ENCODE measurements at places on chromosomes 4 and X.
A peak's percentile ranks its signal among the peaks of the same experiment; 100 is the strongest.

GRCh38 chr4:124526769-124527168 is 185.8 kb downstream of the ANKRD50 start:
- no peak for DNase-seq

- DNase-seq: no peak
Measured at GRCh38 chr4:122747068-122747467, 14.6 kb downstream of the BBS12 start.

DNA sequence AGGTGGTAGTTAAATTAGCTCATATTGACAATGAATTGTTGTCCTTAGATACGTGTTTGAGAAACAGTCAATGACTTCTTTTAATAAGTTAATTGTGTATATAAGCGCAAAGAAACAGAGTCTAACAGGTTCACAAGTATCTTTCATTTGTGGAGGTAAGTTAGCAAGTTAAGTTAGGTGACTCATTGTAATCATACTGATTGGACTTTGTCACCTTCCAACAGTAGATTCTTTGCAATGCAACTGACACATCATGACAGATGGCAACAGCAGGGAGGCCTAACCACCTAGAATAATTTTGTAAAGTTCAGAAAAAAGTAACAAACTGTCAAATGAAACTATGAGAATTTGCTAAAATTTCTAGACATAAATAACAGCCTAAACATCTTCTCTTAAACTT is 207.6 kb upstream of the PITX2 start:
- DNase-seq: no peak

- DNase-seq: no peak
Measured at GRCh38 chrX:139083191-139083590, 371.7 kb upstream of the FGF13 start.

DNA sequence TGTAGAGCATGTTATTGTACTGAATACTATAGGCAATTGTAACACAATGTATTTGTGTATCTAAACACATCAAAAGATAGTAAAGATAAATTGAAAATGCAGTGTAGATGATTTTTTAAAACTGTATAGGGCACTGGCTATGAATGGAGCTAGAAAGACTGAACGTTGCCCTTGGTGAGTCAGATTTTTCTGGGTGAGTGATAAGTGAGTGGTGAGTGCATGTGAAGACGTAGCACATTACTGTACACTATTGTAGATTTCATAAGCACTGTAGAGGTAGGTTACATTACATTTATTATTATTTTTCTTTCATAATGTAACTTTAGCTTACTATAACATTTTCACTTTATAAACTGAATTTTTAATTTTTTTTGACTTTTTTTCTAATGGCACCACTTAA is 1491.6 kb downstream of the TECRL start:
- no peak for DNase-seq

DNA sequence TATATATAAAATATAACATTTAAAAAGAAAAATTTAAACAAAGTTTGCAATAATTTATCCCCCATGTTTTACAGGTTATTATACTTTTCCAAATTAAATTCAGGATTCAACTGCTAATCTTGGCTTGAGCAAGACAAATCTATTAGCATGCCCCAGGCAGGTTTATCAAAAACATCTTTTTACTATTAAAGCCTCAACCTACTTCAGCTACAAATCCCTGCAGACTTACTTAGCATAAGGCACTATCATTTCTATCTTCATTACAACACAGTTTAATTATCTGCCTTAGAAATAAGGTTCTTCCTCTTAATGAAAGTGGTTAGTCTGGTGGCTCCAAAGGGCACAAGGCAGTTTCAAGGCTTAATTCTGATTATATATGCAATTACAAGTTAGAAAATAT is 477.6 kb downstream of the PACRGL start:
- DNase-seq: no peak

DNA sequence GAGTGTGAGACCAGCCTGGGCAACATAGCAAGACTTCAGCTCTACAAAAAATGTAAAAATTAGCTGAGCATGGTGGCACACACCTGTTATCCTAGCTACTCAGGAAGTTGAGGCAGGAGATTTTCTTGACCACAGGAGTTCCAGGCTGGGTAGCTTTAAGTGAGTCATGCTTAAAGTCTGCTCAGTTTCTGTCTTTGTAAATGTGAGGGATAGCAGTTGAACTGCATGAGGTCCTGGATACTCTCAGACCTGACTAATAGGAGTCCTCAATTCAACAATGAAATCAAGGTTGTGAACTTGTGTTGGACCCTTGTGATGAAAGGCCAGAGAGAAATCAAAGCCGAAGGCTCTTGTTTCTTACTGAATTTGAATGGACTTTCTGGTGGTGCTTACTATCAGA is 45.2 kb downstream of the STARD8 start:
- DNase-seq: no peak

GRCh38 chr4:147928400-147928799 is 196.5 kb downstream of the ARHGAP10 start:
- no peak for DNase-seq

DNA sequence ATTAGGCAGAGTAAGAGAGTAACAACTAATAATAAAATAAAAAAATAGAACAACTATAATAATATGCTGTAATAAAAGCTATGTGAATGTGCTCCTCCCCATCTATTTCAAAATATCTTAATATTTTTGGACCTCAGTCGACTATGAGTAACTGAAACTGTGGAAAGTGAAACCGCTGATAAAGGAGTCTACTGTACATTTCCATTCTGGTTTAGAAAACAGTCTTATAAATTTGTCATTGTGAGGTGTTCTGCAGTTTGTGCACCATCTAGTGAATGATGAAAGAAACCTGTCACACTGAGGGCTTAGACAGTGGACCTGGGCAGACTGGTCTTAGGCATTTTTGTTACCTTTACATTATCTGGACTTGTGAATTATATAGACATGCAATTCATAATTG is 42.0 kb downstream of the TMEM150C start:
- no peak for DNase-seq

- peak; percentile 81 for DNase-seq
Measured at GRCh38 chr4:3225071-3225850, 23.7 kb upstream of the MSANTD1 start.

Data from upper lobe of left lung (tissue), 6 donors.